Cerebellum (tissue), 4 donors: ENCODE measurements at places on chromosomes 7 and 10.

GRCh38 chr7:23470330-23471105, at the start of gene IGF2BP3:
TSS of gene IGF2BP3 (minus strand) at chr7:23470491. CDS start at chr7:23470110, 381 bp downstream.
- DNase-seq: no peak

DNA sequence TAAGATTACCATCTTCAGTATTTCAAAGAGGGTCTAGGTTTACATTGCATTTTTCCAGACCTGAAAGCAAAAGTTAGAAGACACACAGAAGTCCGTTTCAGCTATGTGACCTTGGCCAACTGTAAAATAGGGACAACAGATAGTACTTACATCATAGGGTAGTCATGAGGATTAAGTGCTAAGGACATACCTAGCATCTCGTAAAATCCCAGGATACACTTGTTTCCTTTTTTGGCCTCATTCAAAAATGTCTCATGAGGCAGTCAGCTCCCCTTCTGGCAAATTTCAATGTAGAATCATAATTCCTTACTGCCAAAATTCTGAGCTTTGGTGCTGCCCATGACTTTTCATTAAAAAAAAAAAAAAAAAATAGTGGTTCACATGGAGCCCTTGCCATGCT, 6.4 kb upstream of the DUSP5 start:
- DNase-seq: no peak

DNA sequence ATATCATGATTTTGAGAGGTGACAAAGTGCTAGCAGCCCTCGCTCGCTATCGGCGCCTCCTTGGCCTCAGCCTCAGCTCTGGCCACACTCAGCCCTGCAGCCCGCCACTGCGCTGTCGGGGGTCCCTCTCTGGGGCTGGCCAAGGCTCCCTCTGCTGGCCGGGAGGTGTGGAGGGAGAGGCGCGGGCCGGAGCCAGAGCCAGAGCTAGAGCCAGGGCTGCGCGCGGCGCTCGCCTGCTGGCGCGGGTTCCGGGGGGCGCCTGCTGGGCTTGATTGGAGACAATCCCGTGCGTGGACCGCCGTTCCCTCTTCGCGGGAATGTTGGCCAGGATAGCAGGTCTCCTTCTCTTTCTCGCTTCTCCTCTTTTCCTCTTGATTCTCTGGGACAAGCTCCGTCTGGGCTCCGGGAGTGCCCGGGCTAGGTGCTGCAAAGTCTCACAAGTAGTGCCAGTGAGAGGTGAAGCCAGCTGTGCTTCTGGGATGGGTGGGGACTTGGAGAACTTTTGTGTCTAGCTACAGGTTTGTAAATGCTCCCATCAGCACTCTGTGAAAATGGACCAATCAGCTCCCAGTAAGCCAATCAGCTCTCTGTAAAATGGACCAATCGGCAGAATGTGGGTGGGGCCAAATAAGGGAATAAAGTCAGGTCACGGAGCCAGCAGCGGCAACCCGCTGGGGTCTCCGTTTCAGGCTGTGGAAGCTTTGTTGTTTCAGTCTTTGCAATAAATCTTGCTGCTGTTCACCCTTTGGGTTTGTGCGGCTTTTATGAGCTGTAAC, 43.4 kb upstream of the ELMO1 start:
- DNase-seq: no peak

DNA sequence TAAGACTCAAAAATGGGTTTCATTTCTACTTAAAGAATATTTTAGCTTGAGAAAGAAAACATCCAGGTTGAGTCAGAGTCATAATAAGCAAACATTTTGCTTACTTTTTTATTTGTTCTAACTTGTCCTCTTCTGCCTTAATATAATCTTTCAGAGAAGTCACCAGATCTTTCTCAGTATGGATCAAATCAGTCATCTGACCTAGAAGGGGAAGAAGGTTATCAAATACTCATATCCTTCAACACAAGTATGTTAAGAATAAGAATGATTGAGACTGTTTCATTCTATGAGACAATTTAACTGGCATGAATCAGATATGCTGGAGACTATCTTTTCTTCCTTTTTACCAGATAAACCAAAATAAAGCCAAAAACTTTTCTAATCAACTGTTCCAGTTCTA, 23.0 kb downstream of the P4HA1 start:
- no peak for DNase-seq

DNA sequence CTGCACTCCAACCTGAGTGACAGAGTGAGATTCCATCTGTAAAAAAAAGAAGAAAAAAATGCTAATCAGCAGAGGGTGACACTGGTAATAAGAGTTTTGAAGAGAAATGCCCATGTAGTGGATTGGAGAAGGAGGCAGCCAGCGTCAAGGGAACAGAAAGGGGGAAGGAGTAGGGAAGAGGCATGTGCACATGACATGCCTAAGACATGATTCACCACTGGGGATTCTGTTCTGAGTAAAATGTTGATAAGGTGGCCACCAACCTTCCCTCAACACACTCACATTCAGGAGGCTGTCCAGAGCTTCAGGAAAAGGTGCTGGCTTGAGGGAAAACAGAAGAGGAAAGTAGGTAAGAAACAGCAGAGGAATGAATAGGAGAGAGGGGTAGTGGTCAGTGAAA, 39.9 kb downstream of the AKR1D1 start:
- DNase-seq: no peak
